ENCODE measurements at places on chromosomes 12 and 14. TPM values are rescaled to one million over a fixed set of nuclear protein-coding genes. Genes with fewer than 3 reads are reported as not detected.

DNA sequence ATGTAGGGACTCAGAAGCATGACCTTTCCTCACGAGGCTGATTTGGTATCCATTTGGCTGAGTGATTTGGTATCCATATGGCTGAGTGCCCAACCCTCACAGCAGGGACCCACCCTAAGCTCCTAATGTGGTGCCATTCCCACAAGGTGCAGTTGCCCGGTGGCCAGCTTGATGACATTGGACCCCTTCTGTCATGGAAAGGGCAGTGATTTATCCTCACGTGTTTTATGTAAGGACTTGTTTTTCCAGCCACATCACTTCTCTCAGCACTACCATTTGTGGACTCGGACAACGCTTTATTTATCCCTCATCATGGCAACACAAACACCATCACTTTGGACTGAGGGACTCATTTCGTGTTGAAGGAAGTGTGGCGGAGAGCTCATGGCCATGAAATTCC, 8.5 kb upstream of the CDC42BPB start:
- DNase-seq, result no peak

DNA sequence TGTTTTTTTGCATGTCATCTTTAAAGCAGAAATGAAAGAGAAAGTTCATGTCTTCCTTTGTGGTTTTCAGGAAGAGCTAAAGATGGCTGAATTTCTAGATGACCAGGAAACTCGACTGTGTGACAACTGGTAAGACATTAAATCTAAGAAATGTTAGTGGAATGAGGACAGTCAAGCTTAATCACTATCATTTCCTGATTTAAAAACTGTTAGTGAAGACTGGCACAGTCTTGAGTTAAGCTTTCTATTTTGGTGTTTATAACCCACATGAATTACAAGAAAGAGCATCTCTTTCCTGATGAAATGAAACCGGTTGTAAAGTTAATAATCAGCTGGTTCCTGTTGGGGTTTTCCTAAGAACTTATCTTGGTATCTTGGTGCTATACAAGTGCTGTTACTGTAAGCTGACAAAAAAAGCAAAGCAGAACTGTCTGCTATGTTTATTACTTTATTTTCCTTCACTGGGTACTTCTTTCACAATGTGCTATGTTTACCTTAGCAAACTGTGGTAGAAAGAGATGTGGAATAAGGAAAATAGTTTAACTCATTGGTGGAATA, 5.2 kb downstream of the TRAFD1 start:
- no peak for DNase-seq

- no peak for DNase-seq
Measured at GRCh38 chr12:55019784-55020183, at the start of gene NEUROD4. Gene NEUROD4 (plus strand): TSS chr12:55019974. CDS start chr12:55026440, 6,466 bp downstream.

DNA sequence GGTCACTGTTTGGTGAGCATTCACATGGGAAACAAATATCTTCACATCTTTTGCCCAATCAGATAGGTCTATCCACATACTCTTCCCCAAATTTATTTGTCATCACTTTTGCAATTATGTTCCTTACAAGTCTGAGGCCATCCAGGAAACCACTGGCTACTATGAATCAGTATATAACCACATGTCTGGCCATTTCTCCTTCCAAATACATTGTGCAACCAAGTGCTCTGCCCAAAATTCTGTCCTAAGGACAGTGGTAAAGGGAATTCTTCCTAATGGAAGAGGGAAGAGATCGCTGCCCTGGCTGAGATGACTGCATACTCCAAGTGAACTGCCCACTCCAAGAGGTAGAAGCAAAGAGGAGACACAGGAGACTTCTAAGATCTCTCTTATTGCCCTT, 148.9 kb upstream of the MAX start:
- DNase-seq, result no peak

GRCh38 chr14:69017706-69018105, 38.6 kb upstream of the ACTN1 start:
- no peak for DNase-seq

The ACOT2 gene
- total RNA-seq, result 25.4 TPM

GRCh38 chr12:55847603-55848291, 5.0 kb upstream of the MMP19 start:
- DNase-seq, result peak; percentile 99

The TMTC1 gene
- 59.2 TPM for total RNA-seq

- DNase-seq, result no peak
Measured at GRCh38 chr12:96146747-96147146, 47.4 kb upstream of the ELK3 start.

DNA sequence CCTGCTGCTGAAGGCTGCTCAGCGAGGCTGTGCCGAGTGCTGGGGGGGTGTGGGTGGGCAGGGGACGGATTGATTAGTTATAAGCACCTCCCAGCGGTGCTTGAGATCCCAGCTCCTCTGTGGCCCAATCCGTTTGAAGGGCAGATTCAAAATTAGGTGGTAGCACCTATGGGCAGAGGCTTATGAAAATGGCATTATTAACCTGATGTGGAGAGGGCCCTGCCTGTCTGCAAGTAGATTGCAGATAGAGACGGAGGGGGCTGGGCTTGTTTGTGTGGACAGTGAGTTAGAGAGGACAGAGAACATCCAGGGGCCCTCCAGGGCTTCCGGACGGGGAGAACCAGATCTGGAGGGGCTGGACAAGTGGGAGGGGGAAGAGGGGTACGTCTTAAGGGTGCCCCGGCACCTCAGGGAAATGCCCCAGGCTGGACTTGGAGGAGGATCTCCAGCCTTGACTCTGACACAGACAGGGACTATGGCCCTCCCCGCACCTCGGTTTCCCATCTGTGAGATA, at the start of gene RTL1:
TSS of gene RTL1 (minus strand) at position 51 of the 514 bp plus-strand sequence. CDS start 18,934 bp downstream, outside the sequence.
- DNase-seq, result no peak

The RASAL1 gene
- total RNA-seq, result not detected

The CFAP251 gene
- total RNA-seq, result 15.3 TPM

DNA sequence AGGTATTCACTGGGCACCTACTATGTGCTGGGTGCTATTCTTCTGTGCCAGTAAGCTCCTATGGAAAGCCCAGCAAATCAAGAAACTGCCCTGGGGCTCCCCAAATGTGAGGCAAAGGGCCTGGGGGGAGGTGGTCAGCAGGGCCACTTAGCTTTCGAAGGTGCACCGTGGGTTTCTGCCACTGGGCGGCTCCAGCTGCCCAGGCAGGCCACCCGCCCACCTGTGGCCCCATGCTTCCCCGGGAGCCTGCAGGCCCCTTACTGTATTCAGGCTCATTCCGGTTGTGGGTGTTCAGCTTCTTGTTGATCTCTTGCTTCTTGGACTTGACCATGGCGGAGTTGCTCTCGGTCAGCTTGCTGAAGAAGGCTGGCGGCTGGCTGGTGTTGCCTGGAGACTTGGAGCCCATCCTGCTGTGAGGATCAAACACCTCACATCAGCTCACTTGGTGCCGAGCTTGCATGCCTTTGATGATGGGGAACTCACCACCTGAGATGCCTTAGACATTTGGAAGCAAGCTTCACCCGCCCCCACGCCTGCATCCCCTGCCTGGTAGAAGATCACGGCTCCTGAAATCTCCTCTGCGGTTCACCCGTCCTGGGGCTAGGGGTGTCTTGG, 37.3 kb downstream of the RFLNA start:
- DNase-seq, result no peak

The ZFHX2 gene
- not detected for total RNA-seq

DNA sequence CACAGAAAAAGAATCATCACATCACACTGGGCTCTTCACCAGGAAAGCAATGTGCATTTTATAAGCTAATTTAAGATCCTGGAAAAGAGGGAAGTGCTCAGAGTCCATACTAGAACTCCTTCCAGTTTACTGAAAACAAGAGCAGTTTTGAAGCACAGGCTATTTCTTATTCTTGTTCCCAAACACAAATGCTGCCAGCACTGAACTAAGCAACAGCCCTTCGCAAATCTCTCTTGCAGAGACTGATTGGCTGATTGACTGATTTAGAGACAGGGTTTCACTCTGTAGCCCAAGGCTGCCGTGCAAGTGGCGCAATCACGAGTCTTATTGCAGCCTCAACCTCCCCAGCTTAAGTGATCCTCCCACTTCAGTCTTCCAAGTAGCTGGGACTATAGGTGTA, 44.8 kb downstream of the BCL2L14 start:
- no peak for DNase-seq

- DNase-seq, result no peak
Measured at GRCh38 chr12:91937706-91938105, 207.9 kb downstream of the BTG1 start.

The LPCAT3 gene
- total RNA-seq, result 10.2 TPM

DNA sequence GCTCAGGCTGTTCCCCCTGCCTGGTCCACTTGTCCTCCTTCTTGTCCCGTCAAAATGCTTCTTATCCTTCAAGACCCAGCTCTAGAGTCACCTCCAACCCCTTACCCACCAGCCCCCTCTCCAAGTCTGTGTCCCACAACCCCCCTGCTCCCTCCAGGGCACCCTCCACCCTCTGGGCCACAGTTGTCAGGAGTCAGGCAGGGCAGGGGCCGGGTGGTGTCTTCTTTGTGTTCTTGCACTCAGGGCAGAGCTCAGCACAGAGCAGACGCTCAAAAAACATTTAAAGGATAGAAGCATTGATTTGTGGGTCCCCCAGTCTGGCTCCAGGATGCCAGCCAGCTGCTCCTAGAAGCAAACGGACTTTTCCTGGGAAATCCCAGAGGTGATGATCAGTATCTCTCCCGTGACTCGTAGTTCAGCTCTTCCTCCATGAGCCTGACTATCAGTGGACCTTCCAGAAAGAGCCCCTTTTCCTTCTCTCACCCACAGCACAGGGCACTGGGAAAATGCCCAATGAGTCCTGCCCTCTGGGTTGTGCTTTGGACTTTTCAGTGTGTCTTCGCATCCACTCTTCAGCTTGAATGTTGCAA, 17.2 kb upstream of the BDKRB1 start:
- DNase-seq, result no peak

The FOXM1 gene
- total RNA-seq, result not detected

GRCh38 chr14:51236314-51236713, 3.7 kb upstream of the TMX1 start:
- DNase-seq, result no peak

The AQP2 gene
- total RNA-seq, result not detected

The CRIP1 gene
- total RNA-seq, result 0.51 TPM

The EPYC gene
- total RNA-seq, result not detected

DNA sequence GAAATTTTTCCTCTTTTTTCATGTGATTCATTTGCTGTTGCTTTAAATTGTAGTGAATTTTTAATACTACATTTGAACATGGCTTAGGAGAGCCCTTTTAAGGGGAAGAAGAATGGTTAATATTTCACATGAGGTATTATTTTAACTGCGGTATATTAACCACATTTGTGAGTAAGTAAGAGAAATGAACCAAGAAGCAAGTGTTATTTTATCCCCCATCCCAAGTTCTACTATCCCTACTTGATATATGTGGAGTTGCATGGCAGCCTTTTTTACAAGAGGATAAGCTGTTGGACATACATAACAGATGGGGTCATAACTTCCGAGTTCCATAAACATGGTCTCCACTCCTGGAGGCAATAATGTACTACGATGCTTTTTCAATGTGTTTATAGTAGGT, 623.3 kb downstream of the LRFN5 start:
- DNase-seq, result no peak

DNA sequence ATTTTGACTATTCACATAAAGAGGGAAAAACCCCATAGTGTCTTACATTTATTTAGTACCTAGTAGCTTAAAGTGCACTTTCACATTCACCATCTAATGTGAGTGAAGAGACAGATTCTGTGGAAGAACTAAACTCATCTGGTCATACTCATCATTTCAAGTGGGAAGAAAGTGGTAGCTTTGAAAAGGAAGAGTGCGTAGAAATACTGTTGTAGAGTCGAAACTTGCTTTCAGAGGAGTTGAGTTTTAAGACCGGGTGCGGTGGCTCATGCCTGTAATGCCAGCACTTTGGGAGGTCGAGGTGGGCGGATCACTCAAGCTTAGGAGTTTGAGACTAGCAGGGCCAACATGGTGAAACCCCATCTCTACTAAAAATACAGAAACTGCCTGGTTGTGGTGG, 222.2 kb downstream of the ERC1 start:
- DNase-seq, result no peak

DNA sequence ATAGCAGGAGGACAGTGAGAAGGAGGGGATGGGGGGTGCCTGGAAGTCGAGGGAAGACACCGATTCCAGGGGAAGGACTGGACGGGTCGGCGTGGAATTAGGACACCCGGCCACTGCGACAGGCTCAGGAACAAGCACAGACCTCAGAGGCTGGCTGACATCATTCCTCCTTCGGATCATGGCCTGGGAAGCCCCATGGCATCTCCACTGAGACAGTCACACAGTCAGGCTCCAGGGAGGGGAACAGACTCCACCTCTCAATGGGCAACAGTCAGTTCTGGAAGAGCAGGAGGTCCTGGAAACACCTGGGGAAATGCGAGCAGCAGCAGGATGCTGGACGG, 67.9 kb upstream of the FBRSL1 start:
- DNase-seq, result no peak

The LALBA gene
- total RNA-seq, result not detected

DNA sequence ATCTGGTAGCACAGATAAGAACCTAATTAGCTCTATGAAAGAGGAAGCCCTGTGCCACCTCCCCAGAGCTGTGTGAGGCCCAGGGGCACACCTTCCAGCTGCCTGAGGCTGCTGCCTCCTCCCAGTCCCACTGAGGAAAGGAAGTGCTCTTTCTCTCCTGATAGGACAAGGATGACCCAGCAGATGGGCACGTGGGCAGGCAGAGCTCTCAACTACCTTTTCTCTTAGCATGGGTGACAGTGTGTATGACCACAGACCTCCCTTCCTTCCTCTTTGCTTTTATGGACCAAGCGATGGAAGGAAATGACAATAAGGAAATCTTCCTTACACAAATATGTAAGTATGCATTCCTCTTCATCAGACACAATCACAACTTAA, 127.6 kb upstream of the AMIGO2 start:
- DNase-seq, result no peak

DNA sequence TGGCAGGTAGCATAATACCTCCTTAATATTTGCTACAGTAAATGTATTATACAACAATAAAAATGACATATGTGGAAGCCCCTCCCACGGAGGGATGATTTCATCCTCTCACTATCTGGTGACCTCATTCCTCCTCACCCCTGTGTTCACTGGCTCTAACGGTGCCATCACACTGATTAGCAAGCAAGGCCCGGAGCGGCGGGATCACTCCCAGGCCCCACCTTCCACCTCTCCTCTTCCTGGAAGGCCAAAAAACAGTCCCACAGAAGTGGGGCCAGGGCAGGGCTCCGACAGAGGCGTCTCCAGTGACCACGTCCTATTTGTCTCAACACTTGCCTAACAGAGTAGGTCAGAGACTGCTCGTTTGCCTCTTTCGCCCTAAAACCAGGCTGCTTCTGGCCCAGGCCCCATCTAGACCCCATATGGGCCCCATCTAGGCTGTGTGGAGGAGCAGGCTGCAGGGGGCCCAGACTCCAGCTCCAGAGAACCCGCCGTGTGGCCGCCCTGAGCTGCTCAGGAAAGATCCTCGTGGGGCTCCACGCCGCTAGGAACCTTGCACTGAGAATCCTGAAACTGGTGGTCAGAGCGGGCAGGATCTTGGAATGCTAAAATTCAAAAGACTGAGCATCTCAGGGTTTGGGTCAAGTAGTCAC, 3.7 kb downstream of the SELPLG start:
- DNase-seq, result peak; percentile 63

DNA sequence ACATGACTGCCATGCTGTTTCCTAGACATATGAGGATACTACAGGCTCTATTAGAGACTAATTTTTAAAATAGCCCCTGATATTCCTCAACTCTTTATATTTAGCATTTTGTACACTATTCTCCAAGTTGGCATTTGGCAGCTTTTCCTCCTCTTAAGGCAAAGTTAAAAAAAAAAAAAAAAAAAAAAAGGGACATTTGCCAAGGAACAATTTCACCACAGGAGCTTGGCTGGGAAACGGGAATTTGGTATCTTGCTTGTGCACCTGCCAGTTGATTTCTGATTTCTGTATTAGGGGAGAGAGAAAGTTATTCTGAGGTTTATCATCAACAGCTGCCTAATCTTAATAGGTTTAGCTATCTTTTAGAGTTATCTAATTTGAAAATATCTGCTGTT, 87.2 kb downstream of the CAND1 start:
- DNase-seq, result no peak

Data from uterus (tissue), 4 donors.